ENCODE measurements at places on chromosomes 6 and 20. TPM values are rescaled to one million over a fixed set of nuclear protein-coding genes. Genes with fewer than 3 reads are reported as not detected.

DNA sequence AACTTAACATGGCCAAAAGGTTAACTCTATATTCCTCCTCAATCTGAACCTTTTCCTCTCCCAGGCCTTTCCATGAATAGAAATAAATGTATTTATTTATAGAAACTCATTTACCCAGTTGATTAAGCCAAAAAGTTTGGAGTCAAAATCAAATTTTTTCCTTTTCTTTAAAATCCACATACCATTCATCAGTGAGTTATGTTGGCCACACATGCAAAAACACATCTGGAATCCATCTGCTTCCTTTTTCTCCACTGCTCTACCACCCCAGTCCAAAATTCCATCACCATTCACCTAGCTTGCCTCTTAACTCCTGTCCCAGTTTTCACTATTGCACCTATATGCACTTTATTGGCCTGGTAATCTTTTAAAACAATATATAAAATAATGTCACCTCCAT lies 62.4 kb upstream of the TMEM200A start:
- no peak overlapping the region for H3K4me3 ChIP-seq
- H3K4me1 ChIP-seq, result no peaks in the 10 kb centered on the region
- H3K27ac ChIP-seq, result no peak overlapping the region
- no peaks in the 10 kb centered on the region for H3K27me3 ChIP-seq
- H3K36me3 ChIP-seq, result no peaks in the 10 kb centered on the region

DNA sequence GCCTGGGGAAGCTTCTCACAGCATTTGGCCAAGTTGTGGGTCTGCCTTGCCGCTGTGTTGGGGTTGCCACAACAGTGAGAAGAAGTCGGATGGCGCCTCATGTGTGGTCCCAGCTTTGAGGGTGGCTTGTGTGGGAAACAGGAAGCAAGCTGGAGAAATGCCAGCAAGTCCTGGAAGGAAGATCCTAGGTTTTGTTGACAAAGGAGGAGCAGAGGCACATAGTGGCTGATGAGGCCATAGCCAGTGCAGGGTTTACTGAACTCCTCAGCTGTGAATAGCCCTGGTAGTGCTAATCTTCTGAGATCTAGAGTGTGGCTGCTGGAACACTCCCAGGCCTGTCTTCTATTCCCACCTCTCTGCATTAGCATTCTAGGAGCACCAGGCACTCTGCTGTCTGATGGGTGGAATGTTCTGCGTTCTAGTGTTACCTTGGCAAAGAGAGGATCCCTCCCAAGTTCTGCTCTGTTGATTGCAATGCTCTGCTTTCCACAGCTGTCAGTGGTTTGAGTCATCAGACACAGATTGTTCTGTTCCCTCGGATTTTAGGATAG lies 25.2 kb downstream of the SNPH start:
- peaks cover 3% of the 10 kb centered on the region for H3K27me3 ChIP-seq
- H3K4me1 ChIP-seq, result no peaks in the 10 kb centered on the region
- H3K4me3 ChIP-seq, result no peak overlapping the region
- no peaks in the 10 kb centered on the region for H3K36me3 ChIP-seq

- H3K4me1 ChIP-seq, result peaks cover 5% of the 10 kb centered on the region
- no peaks in the 10 kb centered on the region for H3K27me3 ChIP-seq
- DNase-seq, result no peak
- no peak overlapping the region for H3K4me3 ChIP-seq
Measured at GRCh38 chr6:38673397-38674165, 29.4 kb downstream of the GLO1 start.

GRCh38 chr6:30044630-30045029 lies 16.4 kb upstream of the POLR1H start:
- no peaks in the 10 kb centered on the region for H3K27me3 ChIP-seq
- no peak overlapping the region for H3K27ac ChIP-seq
- no peak for DNase-seq
- H3K36me3 ChIP-seq, result no peaks in the 10 kb centered on the region

Gene DEFB116
- not detected for total RNA-seq

Gene SLC17A1
- total RNA-seq, result 1.2 TPM

DNA sequence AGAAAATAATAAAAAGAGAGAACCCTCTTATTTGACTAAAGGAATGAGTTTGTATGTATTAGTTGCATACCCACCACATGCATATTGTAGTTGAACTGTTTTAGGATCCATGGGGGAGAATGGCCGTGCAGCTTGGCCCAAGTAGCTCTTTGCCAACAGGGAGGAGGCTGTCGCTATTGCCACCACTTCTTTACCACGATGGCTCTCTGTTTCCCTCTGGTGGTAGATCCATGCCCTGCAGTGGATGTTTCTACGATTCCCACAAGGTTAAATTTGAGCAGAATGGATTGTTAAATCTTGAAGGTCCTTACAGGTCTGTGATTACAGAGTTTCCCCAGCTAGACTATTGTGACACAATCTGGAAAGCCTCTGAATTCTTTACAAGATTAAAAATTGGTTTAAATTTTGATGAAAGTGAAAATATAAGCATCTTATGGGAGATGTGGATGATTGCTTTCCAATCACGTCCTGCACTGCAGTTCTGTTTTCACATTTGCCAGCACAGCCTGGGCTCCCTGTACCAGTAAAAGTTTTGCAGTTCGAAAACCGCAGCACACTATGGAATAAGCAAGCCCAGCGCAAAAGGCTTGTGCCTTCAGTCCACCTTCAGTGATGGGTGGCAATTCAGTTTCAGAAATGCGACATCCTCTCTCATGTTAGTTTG lies 34.4 kb upstream of the FNDC1 start:
- DNase-seq, result no peak
- no peak overlapping the region for H3K4me3 ChIP-seq
- H3K27ac ChIP-seq, result no peak overlapping the region
- H3K4me1 ChIP-seq, result no peaks in the 10 kb centered on the region
- no peaks in the 10 kb centered on the region for H3K36me3 ChIP-seq

- no peak overlapping the region for H3K27ac ChIP-seq
Measured at GRCh38 chr6:119584088-119584487, 234.5 kb upstream of the MAN1A1 start.

Gene MYT1
- total RNA-seq, result 4.9 TPM
